Trophoblast cell (in vitro differentiated cells and primary cell): ENCODE measurements at places on chromosomes 6 and 20.

GRCh38 chr6:84768442-84769174, 4.2 kb upstream of the TBX18 start:
- DNase-seq = no peak

GRCh38 chr6:18551228-18551627, 164.1 kb downstream of the RNF144B start:
- DNase-seq = no peak

- DNase-seq = no peak
These were observed 1.9 kb downstream of the STMND1 start for GRCh38 chr6:17103715-17104114.

GRCh38 chr6:15588971-15589634, 73.7 kb downstream of the DTNBP1 start:
- no peak for DNase-seq

GRCh38 chr6:37354526-37355384, 972 bp downstream of the RNF8 start:
- DNase-seq = peak; percentile 17

GRCh38 chr6:13561624-13562267, 12.7 kb upstream of the SIRT5 start:
- peak; percentile 77 for DNase-seq

- DNase-seq = no peak
These were observed 62.0 kb downstream of the FHL5 start for GRCh38 chr6:96624957-96625356.

GRCh38 chr6:13235339-13235738, 93.0 kb downstream of the TBC1D7 start:
- DNase-seq = no peak

GRCh38 chr6:141264101-141264500, 868.6 kb upstream of the GJE1 start:
- no peak for DNase-seq

GRCh38 chr6:24743265-24743943, 24.4 kb upstream of the C6orf62 start:
- DNase-seq = peak; percentile 68

DNA sequence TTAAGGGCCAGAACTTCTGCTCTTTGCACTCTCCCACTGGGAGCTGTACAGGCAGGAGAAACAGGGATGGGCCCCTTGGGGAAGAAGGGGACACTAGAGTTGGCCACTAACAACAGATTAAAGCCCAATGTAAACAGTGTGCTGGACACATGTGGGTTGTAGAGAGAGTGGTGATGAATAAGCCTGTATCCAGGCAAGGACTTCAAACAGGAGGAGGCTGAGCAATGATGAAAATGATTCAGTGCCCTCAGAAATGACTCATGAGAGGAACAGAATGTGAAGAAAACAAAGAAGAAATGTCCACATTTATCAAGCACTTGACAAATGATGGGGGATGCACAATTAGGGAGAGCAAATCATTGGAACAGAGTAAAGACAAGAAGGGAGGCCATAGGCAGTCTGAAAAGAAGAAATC, 242.3 kb downstream of the TBX18 start:
- no peak for DNase-seq

DNA sequence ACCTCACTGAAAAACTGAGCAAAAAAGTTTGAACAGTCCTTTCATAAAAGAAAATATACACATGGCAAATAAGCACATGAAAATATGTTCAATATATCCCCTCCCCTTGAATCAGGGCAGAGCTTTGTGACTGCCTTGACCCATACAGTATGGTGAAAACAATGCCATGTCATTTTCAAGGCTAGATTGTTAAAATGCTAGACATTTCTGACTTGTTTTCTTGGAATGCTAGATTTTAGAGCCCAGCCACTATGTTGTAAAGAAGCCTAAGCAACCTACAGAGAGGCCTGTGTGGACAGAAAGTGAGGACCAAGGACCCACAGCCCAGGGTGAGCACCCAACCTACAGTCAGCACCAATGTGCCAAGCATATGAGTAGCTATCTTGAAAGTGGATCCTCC, 17.1 kb upstream of the ASF1A start:
- DNase-seq = peak; percentile 86

DNA sequence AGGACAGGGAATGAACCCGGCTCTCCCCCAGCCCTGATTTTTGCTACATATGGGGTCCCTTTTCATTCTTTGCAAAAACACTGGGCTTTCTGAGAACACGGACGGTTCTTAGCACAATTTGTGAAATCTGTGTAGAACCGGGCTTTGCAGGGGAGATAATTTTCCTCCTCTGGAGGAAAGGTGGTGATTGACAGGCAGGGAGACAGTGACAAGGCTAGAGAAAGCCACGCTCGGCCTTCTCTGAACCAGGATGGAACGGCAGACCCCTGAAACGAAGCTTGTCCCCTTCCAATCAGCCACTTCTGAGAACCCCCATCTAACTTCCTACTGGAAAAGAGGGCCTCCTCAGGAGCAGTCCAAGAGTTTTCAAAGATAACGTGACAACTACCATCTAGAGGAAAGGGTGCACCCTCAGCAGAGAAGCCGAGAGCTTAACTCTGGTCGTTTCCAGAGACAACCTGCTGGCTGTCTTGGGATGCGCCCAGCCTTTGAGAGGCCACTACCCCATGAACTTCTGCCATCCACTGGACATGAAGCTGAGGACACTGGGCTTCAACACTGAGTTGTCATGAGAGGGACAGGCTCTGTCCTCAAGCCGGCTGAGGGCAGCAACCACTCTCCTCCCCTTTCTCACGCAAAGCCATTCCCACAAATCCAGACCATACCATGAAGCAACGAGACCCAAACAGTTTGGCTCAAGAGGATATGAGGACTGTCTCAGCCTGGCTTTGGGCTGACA, 28.8 kb upstream of the ZBP1 start:
- no peak for DNase-seq
